Foreskin keratinocyte (primary cell): ENCODE measurements at places on chromosomes 4 and X.

- no peak for DNase-seq
Observed at GRCh38 chr4:71550220-71551165, 211.7 kb downstream of the SLC4A4 start.

- DNase-seq, result peak; percentile 75
Observed at GRCh38 chrX:11759461-11760311, 1.6 kb downstream of the MSL3 start.

DNA sequence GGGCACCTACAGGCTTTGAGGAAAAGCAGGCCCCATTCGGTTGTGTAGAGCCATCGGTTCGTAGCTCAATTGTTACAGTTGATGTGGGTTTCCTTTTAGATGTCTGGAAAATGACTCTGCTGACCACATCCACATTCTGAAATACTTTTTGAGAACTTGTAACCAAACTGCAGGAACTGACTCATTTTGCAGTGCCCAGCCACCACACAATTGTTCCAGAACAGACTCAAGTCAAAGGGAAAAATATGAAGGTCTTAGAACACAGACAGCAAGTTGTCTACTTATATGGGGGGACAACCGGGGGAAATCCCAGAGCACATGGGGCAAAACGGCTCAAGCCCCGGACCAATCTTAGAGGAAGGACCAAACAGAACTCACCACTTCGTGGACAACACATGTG lies 557.6 kb upstream of the DIPK2B start:
- DNase-seq, result no peak

GRCh38 chr4:16505726-16506125 lies 279.5 kb upstream of the TAPT1 start:
- DNase-seq, result no peak

GRCh38 chrX:31679861-31680260 lies 608.0 kb upstream of the FTHL17 start:
- DNase-seq, result peak; percentile 1

DNA sequence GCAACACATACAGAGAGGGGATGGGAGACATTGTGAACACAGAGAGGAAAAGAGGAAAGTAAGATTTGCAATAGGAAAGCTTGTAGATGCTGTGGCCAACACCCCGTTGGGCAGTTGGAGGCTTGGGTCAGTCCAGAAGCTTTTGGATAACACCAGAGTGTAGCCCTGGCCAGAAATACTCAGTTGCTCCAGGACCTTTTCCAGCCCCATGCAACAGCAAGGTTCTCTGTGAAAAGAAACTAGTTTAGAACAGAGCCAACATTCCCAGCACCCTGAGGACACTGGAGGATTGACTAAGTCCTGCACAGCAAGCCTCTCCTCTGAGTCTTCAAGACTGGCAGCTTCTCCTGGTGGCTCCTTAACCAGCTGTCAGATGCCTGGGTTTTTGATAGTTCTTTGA lies 27.9 kb upstream of the NAF1 start:
- no peak for DNase-seq
